ENCODE measurements at places on chromosomes 2 and 18.

DNA sequence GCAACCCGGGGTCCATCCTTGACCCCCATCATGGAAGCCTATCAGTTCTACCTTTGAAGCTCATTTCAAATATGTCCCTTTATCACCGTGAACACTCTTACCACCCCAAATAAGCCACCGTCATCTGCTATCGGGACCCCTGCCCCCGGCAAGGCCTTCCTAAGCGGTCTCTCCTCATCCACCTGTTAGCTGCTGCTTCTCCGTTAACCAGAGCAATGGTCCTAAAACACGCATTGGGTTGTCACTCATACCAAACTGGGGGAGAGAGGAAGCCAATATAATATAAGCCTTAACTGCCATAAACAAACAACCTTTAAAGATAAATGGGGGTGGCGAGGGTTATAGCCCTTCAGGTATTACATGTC, 680 bp downstream of the ASNSD1 start:
- no peak for DNase-seq

DNA sequence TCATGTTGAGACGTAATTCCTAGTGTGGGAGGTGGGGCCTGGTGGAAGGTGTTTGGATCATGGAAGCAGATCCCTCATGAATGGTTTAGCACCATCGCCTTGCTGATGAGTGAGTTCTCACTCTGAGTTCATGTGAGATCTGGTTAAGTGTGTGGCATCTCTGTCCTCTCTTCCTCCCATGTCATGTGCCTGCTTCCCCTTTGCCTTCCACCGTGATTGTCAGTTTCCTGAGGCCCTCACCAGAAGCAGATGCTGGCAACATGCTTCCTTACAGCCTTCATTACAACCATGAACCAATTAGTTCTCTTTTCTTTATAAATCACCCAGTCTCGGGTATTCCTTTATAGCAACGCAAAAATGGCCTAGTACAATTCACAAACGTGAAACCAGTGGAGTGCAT, 14.6 kb upstream of the MCM6 start:
- no peak for DNase-seq

GRCh38 chr2:66443186-66443978, 8.5 kb downstream of the MEIS1 start:
- no peak for DNase-seq

- no peak for DNase-seq
Observed at GRCh38 chr2:218896501-218897393, 16.1 kb downstream of the WNT10A start.

DNA sequence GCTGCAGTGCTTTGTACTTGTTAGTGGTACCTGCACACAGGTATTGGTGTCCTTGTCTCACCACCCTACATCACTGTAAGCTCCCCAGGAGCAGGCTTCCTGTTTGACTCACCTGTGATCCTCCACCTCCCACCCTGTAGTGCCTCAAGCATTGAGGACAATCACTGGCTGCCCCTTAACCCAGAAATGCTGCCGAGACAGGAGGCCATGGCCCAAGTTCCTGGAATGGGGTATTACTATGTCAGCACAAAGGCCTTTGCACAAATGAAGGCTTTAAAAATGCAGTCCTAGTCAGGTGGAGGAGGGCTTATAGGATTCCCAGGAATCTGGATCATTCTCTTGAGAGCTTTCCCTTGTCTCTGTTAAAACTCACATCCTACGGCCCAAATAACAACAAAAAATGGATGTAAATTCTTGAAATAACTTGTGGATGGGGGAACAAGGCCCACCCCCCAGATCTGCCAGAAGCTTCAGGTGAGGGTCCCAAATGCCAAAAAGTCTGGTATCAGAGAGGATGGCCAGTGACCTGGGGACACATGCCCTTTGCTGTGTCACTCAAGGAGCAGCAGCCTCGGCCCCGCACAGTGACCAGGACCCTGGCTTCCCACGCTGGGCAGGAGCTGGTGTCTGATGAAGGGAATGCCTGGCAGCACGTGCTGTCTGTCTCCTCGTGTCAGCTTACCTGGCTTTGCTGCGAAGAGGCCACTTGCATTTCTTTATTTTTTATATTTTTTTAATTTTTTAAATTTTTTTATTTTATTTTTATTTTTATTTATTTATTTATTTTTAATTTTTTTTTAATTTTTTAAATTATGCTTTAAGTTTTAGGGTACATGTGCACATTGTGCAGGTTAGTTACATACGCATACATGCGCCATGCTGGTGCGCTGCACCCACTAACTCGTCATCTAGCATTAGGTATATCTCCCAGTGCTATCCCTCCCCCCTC, 3.7 kb upstream of the IL37 start:
- DNase-seq: no peak

DNA sequence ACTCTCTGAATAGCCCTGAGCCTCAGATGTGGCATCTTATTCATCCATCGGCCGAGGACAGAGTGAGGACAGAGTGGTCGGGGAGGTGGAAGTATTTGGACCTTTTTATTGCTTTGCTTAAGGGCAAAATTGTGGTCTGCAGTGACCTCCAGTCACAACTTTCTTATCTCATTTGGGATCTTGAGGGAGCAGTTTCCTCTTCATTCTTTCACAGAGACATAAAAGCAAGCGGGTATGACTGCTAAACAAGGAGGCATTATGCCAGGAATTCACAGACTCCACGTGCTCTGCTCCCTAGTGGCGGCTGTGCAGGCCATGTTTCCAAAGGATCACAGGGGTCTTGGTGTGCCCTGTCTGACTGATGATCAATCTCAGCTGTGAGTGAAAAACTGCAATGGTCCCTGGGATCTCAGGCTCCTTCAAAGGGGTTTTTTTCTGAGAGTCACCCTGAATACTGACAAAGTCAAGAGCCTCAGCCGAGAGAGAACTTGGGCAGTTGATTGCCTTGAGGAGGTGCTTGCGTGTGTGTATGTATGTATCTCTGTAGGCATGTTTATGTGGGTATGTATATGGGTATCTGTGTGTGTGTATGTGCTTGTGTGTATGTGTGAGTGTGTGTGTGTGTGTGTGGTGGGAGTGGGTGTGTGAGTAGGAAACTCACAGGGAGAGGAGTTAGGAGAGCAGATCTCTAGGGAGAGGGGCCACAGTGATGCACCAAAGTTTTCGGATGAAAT, 47.7 kb downstream of the RAPGEF4 start:
- DNase-seq: no peak

- peak; percentile 57 for DNase-seq
Observed at GRCh38 chr2:218876562-218877219, 4.0 kb upstream of the WNT10A start.

GRCh38 chr2:47638430-47638829, 144.5 kb upstream of the MSH6 start:
- no peak for DNase-seq

DNA sequence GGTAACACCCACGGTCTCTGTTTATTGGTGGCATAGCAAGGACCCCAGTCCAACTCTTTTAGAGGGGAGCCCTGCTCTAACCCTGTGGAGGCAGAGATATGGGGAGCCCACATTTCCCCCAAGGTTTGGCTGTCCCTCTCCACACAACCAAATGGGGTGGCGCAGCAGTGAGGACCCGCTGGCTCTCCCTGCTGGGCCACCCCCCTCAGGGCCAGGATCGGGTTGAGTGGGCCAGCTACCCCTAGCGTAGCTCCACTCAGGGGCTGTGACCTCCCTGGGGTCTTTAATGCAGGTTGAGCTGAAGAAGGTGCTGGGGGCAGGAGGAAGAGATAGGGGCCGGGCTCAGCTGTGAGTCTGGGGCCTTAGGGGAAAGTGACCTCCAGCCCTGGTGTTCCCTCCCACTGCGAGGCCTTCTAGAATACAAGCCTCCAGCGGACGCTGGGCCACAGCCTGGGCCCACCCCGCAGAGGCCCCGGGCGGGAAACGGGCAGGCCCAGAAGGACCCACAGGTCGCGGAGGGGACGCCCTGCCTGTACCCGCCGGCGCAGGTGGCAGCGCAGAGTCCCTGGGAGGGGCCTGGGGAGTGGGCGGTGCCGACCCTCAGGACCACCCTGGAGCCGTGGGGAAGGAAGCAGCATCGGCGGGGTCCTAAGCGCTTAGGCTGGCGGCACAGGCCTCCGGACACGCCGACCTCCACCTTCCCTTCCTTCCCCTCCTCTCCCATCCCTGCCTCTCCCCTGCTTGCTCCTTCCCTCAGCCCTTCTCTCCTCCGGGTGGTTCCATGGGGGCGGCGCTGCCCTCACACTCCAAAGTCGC, 9.6 kb downstream of the CROCC2 start:
- no peak for DNase-seq

GRCh38 chr2:105380432-105381100, 18.3 kb downstream of the FHL2 start:
- DNase-seq: no peak

Data from NCI-H774 (cell line).